GDM1 (cell line): ENCODE measurements at places on chromosomes 7 and 10.

DNA sequence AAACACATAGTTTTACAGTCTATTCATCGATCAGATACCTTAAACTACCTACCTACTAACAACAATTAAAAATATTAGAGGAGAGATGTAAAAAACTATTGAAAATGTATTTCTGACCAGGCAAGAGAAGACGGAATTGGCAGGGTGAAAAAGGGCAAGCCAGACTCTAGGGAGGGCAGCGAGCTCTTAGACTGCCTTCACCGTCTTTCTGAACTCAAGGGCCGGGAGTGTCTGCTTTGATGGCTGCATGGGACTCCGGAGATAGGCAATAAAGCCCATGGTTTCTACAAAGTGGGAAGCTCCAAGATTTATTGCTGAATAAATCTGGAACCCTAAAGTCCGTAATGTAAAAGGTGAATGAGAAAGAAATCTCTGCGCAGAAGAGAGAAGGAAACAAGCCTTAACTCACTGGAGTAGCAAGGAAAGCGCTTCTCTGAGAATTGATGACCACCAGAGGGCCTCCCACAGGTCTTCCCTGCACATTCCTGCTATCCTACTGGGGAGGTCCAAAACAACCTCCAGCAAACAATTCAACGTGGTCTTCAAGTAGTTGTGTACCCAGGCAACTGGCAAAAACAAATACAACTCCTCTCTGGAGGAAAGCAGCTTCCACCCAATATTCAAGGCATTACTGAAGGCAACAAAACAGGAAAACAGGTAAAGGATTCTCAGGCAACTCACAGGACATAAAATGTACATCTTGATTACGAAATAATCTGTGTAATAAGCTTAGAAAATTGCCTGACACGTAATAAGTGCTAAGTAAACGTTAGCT, 181.3 kb downstream of the SDK1 start:
- no peak for DNase-seq

DNA sequence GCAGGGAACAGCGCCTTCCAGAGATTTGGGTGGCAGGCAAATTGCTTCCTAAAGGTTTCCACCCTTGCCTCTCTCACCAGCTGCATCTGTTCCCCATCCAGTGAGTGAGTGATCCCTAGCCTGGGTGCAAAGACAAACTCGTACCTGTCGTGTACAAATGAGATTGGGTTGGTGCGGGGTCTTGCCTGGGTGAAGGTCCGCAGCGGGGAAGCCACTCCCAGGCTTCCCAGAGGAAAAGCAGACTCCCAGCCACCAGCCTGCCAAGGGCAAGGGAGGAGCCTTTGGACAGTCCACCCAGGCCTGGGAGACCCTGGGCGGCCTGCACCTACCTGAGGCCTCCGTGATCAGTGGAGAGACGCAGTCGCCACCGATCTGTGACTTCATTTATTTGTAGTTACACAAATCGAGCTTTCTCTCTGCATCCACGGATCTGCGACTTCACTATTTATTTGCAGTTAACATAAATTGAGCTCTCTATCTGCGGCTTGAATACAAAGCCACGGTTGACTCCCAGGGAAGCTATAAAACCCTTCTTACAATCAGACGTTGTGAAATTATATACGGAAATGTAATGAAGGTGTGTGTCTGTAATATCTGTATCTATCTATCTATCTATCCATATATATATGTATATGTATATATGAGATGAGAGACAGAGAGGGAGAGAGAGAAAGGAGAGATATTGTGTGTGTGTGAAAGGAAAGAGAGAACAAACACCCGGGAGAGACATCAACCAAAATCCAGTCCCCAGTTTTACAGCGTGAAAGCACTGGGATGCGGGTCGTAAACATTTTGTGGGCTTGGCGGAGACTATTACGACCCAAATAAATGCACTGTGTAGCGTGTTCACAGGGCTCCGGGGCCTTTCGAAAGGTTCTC, 3.0 kb upstream of the HOXA7 start:
- DNase-seq: no peak

GRCh38 chr7:126079581-126079980, 1150.0 kb upstream of the POT1 start:
- no peak for DNase-seq

GRCh38 chr7:21044384-21044783, 257.7 kb upstream of the SP8 start:
- DNase-seq: no peak

- DNase-seq: no peak
Measured at GRCh38 chr7:128888039-128888755, 22.3 kb downstream of the KCP start.

- DNase-seq: no peak
Measured at GRCh38 chr7:151839451-151839921, 37.4 kb downstream of the PRKAG2 start.

- no peak for DNase-seq
Measured at GRCh38 chr10:36373424-36374096, 731.5 kb upstream of the FZD8 start.

DNA sequence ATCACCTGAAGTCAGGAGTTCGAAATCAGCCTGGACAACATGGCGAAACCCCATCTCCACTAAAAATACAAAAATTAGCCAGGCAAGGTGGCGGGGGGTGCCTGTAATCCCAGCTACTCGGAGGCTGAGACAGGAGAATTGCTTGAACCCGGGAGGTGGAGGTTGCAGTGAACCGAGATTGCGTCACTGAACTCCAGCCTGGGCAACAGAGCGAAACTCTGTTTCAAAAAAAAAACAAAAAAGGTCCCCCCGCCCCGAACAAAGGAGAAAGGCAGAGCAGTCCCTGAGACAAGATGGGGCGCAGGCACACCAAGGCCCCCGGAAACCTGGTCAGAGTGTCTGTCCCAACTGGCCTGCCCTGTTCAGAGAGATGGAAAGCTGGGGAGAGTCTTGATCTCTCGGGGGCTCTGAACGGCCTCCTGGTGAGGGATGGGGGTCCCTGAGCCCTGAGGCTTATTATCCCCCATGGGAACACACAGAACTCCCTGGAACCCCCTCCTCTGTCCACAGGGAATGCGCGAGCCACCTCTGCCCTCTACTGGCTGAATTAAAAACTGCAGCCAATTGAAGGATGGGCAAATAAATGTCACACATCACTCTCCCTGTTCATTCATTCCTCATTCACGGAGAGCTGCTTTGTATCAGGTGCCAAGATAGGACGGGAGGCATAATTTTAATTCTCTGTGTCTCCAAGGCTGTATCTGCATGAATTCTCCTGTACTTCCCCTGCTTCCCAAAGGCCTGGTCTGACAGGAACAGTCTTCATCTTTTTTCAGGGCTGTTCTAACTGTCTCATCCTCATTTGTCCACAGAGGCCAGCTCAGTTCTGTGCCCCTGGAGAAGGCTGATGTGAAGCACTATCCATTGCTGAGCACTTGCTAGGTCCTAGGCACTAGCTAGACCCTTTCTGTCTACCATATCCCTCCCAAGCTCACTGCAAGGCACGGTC, 28.9 kb downstream of the MAT1A start:
- DNase-seq: no peak

DNA sequence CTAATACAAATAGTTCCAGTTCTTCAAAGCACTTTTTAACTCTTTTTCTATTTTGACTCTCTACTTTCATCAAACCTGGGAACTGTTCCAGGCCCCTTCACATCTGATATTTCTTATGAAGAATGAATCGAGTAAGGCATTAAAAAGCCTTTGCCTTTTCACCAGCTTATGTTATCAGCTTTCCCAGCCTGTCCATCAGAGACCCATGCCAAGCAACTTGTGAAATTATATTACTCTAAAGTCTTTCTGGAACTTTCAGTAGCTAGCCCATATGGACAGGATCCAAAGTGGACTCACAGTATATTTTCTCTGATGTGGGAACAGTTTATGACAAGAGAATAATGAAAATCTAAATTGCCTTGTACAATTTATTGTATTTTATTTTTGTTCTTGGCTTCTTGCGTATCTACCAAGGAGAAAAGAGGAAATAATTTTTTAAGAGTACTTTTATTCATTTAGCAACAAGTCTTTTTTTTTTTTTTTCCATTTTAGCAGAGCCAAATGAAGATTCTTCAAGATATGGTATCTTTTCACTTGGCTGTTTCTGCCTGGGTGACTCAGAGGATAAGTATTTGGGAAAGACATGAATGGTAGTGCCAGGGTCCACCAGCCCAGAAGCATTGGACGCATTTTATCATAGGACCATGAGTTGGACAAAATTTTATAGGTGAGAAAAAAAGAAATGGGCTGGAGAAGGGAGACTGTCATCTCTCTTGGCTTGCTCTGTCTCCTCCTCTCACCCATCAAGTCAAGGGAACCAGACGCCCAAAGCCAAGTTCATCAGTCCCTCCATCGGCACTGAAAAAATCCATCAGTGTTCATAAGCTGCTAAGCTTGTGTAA, 195.8 kb upstream of the NEBL start:
- no peak for DNase-seq

- no peak for DNase-seq
Measured at GRCh38 chr10:49111320-49111698, 4.0 kb downstream of the VSTM4 start.

DNA sequence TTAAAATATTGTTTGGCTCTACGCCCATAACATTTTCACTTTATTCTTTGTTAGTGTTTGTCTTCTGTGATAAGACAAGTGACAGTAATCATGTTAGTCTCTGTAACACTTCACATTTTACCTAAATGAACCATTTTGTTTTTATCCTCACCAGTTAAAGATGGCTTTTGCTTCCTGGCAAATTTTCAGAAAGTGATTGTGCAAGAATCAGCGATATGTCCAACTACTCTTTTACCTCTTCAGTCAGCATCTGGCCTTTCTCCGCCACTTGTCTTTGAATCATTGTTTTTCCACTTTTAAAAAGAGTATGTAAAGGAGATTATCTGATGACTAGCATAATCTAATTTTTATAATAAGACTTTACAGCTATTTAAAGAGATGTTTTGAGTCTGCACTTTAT, 3.5 kb downstream of the DGKB start:
- no peak for DNase-seq

- no peak for DNase-seq
Measured at GRCh38 chr10:74083304-74083703, 67.3 kb downstream of the AP3M1 start.

DNA sequence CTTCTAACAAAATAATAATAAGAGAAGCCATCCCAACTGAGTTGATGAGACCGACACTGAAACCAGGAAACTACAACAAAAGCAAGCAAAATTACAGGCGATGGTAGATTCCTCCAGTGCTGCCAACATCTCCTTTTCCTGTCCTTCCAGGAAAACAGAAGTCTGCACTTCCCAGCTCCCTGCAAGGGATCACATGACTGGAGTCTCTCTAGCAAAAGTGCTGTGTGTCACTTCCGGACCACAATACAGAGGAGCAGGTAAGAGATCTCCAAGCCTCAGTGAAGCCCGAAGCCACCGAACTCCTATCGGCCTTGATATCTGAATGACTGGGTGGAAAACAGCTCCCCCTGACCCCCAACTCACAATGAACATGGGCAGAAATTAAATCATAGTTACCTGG, 63.2 kb downstream of the SMURF1 start:
- DNase-seq: no peak

DNA sequence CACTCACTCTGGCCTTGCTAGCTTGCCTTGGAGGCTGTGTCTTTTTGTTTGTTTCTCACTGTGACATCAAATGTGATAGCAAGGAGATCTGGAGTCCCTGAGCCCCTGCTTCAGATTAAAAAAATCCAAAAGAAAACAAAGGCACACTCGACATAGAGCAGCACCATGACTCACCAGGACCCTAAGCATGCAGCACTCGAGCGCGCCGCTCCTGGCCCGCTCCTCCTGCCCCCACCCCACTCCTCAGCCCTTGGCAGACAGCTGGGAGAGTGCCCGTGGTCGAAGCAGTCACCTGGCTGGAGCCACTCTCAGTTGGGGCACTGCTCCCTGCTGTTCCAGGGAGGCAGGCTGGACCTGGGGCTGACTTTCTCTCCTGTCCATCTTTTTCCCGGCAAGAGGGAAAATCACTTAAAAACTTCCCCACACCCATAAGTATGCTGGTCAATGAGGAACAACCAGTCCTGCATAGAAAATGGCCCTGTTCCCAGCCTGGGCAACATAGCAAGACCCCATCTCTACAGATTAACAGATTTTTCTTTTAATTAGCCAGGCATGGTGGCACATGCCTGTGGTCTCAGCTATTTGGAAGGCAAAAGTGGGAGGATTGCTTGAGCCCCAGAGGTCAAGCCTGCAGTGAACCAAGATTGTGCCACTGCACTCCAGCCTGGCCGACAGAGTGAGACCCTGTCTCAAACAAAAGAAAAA, 128.4 kb downstream of the PAXIP1 start:
- DNase-seq: no peak

DNA sequence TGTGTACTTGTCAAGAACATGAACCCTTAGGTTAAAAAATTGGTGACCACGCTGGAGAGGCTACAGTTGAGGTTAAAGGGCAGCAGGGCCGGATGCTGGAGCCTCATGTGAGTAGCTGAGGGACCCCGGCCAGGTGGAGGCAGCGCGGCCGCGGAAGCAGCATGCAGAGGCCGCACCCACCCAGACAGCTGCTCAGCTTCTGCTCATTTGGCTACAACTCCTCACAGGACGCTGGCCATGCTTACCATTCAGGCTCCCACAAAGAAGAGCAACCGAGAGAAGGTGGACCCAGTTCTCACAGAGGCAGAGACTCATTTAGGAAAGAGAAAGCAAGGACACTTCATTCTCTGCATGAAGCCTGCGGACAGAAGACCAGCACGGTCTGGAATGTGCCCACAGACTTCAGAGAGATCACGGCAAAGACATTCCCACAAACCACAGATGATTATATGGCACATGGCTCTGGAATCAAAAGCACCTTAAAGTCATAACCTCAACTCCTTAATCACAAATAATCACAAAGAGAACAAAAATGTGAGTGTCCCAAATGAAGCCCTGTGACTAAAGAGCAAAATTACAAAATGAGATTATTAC, 94.4 kb downstream of the VOPP1 start:
- DNase-seq: no peak

DNA sequence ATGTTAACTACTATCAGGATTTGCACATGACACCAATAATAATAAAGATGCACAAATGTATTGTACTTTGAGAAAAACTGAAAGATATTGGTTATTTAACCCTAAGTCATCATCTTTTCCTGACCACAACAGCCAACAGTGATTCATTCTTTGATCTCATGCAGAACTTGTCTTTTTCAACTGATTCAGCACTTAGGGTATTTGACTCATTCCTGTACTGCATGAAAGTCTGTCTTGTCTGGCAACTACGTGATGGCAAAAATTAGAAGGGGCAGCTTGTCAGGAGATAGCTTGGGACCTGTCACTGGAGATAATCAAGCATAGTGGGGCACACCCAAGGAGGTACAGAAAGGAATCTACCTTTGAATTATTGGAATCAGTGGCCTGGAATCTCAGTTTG, 77.8 kb upstream of the LRRC17 start:
- no peak for DNase-seq

- DNase-seq: no peak
Measured at GRCh38 chr10:70090951-70091350, 38.3 kb downstream of the MACROH2A2 start.

DNA sequence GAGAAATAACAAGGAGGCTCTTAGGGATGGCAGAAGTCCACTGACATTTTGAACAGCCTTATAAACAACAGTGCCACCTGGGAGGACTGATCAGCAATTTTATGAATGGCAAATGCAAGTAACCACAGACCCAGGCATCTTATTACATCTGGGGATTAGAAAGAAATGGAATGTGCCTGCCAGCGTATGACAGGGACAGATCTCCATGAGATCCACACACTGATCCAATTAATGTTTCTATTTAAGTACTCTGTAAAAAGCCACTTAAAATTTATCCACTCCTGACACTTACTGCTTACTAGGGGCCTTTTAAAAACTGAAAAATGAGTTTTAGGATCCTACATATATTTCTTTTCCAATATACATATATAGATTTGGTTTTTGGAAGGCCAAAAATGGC, 28.6 kb downstream of the PARD3 start:
- DNase-seq: no peak
